Inflammatory macrophage treated with lipopolysaccharide for 4 hours (primary cell): ENCODE measurements at places on chromosomes 6 and 20.

- DNase-seq = peak; percentile 53
Measured at GRCh38 chr6:143842461-143842901, 657 bp upstream of the LTV1 start.

GRCh38 chr20:24616258-24617079 lies 147.0 kb downstream of the SYNDIG1 start:
- no peak for DNase-seq

GRCh38 chr20:58277107-58277506 lies 32.4 kb upstream of the RAB22A start:
- no peak for DNase-seq

- peak; percentile 70 for DNase-seq
Measured at GRCh38 chr6:137944793-137945498, 77.9 kb downstream of the TNFAIP3 start.
